ENCODE measurements at places on chromosomes 4 and X.

GRCh38 chr4:8504279-8505007, 63.9 kb downstream of the TRMT44 start:
- no peak for DNase-seq

- no peak for DNase-seq
These were observed 6.6 kb upstream of the CPLX1 start for GRCh38 chr4:832536-832935.

- peak; percentile 14 for DNase-seq
These were observed 11.8 kb downstream of the DGKQ start for GRCh38 chr4:961351-962230.

- no peak for DNase-seq
These were observed 58.2 kb downstream of the RAB40AL start for GRCh38 chrX:102995316-102995715.

DNA sequence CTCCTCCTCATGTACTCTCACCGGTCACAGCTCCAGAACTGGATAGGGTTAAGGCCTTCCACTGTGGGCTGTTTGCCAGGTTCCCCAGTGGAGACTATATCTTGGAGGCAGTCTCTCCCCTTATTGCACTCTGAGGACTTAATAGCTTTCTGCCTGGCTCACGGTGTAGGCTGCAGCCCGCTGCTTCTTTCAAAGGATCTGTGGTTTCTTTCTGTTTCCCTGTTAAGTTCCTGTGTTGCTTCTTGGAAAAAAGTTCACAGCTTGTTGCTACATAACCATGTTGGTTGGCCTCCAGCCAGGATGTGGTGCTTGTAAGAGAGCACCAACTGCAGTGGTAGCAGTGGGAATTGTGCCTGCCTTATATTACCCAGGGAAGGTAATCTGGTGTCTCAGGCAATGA, 24.9 kb upstream of the ZDHHC15 start:
- DNase-seq: no peak

- no peak for DNase-seq
These were observed 304.1 kb upstream of the TECRL start for GRCh38 chr4:64713256-64713840.

All from cerebellar nuclear complex (tissue), 1 donor.